ENCODE measurements at places on chromosomes 11 and 22.

GRCh38 chr22:40560551-40560950 is 76.0 kb downstream of the MRTFA start:
- DNase-seq = no peak

- DNase-seq = no peak
Observed at GRCh38 chr22:48893288-48894063, 934.2 kb downstream of the BRD1 start.

DNA sequence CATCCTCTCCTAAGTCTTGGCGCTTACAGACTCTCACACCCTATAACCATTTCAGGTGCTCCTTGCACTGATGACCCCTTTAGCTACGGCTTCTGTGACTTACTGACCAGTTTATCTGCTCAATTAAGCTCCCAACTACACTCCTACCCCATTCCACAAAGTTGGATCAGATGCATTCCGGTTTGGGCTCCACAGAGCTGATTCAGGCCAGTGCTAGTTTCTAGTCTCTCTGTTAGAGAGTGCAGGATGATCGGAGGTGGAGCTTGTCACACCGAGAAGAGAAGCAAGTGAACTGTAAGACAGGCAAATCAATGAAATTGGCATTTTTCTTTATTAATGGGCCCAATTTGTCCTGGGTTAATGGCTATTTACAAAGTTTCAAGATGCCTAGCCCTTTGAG is 436.8 kb upstream of the CADM1 start:
- DNase-seq = no peak

DNA sequence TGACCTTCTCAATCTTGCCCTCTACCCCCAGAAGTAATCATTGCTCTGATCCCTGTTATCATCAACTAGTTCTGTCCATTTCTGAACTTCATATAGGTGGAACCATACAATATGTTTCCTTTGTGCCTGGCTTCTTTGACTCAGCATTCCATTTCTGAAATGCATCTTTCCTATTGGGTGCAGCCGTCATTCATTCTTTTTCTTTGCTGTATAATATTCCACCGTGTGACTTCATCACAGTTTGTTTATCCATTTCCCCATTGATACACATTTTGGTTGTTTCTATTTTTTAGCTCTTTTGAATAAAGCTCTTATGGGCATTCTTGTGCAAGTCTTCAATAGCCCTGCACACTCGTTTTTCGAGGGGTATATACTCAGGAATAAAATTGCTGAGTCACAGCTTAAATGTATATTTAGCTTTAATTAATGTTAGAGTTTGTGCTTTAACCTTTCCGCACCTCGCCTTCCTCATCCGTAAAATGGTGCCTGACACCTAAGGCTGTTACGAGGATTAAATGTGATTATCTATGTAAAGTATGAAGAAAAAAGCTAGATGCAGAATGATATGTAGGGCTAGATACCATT is 491.6 kb downstream of the MIAT start:
- DNase-seq = no peak

- no peak for DNase-seq
Observed at GRCh38 chr22:47627556-47628253, 865.3 kb downstream of the TBC1D22A start.

GRCh38 chr11:17463546-17464174 is 13.0 kb downstream of the ABCC8 start:
- no peak for DNase-seq

DNA sequence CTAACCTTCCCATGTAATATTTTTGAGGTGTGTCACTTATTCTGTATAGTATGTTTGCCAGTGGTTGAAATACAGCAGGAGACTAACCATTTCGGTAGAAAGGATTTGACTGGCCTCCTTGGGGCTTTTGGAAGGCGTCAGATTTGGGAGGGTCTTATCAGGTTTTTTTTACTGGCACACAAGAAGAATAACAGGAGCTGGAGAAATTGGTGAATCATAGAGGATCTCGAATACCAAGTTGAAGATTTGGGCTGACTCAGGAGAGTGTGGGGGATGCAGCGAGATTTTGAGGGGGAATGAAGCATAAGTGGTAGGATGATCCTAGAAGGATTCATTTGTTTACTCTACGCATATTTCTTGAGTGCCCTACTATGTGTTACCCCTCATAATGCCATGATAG is 200.5 kb downstream of the DDX10 start:
- DNase-seq = no peak

GRCh38 chr22:17199003-17199731 is 20.1 kb downstream of the ADA2 start:
- no peak for DNase-seq

DNA sequence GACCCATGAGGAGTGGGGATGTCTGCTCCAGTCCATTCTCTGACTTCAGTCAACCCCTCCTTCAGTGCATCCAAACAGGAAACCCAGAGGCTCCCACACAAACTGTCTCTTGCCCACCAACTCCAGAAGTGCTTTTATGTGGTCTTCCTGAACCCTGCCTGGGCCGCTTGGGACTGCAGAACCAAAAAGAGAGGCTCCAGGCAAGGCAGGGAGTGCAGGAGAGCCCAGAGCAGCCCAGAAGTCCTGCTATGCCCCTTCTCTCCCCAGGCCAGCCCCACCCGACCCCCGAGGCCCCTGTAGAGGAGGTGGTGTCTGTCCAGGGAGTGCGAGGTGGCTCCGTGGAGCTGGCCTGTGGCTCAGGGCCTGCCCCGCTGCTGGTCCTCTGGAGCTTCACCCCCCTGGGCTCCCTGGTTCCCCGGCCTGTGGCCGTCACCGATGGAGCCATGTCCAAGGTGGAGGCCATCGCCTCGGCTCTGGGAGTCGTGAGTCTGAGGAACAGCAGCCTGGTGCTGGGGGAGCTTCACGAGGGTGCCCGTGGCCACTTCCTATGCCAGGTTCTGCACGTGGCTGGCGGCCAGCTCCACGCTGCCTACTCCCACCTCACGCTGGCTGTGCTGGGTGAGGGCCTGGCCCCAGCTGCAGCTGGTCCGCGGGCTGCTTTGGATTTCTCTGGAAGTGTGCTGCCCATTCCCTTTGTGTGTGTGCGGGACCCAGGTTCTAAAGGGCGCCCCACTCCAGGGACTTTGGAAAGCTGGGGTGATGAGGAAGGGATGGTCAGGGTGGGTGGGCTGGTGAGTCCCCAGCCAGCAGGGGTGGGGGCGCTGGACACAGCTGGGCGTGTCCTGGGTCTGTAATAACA is 1.8 kb downstream of the VSIG10L2 start:
- no peak for DNase-seq

- DNase-seq = no peak
Observed at GRCh38 chr11:132226522-132226921, 856.1 kb downstream of the NTM start.

- no peak for DNase-seq
Observed at GRCh38 chr22:23696326-23696851, 5.6 kb downstream of the RGL4 start.

DNA sequence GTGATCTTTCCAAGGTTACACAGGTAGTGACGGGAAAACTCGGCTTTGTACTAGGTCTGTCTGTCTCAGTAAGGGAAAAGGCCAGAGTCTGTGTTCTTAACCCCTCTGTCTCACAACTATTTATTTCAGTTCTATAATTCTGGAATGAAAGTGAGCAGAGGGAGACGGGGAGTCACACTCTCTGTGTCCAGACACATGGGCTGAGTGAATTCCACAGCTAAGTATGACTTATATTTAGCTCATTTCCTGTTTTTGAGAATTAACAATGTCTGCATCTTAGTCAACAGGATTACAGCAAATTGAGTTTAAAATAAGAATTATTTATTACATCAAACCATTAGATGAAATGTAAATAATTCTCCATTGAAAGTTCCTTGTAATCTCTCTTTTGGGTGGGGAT is 62.5 kb upstream of the OR4B1 start:
- no peak for DNase-seq

GRCh38 chr11:133519560-133519959 is 12.7 kb downstream of the OPCML start:
- DNase-seq = no peak

- no peak for DNase-seq
Observed at GRCh38 chr11:95360377-95361075, 129.5 kb upstream of the SESN3 start.

- no peak for DNase-seq
Observed at GRCh38 chr11:42337786-42338455, 878.5 kb upstream of the LRRC4C start.

- no peak for DNase-seq
Observed at GRCh38 chr11:38990841-38991240, 2392.8 kb upstream of the RAG2 start.

GRCh38 chr11:76263657-76264056 is 57.4 kb upstream of the WNT11 start:
- no peak for DNase-seq

DNA sequence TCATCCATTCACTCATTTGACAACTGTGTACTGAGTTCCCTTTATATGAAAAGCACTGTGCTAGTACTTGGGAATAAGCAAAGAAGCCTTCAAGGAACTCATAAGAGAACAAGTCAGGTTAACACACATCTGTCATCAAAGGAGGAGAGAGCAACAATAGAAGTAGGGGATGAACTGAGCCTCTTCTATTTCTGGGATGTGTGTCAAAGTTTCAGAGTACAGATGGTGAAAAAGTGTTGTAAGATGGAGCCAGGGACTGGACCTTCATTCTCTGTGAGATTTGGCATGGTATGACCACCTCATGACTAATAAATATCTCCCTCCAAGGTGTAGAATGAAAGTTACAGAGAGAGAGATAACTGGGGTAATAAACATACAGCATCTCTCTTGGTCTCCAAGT is 349.8 kb upstream of the PLET1 start:
- no peak for DNase-seq

DNA sequence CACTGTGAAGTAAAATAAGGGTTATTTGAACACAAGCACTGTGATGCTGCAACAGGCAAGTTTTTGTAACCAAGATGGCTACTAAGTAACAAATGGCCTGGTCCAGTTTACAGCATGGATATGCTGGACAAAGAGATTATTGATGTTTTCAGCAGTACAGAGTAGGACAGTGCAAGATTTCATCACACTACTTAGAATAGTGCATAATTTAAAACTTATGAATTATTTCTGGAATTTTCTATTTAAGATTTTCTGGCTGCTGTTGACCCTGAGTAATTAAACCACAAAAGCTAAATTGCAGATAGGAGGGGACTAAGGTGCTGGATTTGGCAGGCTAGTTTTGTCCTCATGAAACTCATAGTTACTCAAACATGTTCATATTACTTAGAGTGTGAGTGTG is 33.1 kb downstream of the CEP295 start:
- no peak for DNase-seq

- no peak for DNase-seq
Observed at GRCh38 chr11:94932503-94932902, 40.9 kb downstream of the CWC15 start.

DNA sequence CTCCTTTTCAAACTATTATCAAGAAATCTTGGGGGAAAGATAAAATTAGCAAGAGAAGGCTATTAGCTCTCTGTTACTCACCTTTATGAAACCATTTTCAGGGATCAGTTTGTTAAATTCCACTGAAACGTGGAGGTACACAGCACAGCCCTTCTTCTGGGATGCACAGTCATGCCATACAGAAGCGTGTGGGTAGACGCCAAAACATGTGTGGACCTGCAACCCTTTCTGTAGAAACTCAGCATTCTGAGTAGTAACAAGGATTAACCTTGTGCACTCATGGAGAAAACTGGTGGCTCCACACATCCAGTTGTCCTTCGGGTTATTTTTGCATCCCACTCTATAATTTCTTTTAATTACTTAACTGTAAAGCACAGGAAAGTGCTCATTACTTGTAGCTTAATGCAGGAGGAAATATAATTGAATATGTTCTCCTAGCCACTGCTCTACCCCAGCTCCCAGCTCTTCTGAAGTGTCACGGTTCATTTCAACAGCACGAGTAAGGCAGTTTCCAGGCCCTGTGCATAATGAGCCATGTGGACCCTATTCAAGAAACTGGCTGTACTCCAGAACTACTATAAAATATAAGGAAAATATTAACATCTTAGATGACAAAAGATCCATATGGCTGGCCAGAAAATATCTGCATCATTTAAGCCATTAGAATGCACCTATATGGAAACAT is 26.1 kb downstream of the BDNF start:
- no peak for DNase-seq

- DNase-seq = no peak
Observed at GRCh38 chr11:102172127-102172848, 62.0 kb downstream of the YAP1 start.

DNA sequence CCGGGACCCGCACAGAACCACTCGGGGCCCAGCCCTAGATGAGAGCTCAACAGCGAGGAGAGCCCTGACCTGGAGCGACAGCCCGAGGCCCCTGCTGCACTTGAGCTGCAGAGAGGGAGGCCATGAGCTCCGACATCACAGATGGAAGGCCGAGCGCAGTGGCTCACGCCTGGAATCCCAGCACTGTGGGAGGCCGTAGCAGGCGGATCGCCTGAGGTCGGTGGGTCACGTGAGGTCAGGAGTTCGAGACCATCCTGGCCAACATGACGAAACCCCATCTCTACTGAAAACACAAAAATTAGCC is 13.8 kb upstream of the BRSK2 start:
- no peak for DNase-seq

- DNase-seq = no peak
Observed at GRCh38 chr22:25645266-25645665, 80.8 kb downstream of the GRK3 start.

DNA sequence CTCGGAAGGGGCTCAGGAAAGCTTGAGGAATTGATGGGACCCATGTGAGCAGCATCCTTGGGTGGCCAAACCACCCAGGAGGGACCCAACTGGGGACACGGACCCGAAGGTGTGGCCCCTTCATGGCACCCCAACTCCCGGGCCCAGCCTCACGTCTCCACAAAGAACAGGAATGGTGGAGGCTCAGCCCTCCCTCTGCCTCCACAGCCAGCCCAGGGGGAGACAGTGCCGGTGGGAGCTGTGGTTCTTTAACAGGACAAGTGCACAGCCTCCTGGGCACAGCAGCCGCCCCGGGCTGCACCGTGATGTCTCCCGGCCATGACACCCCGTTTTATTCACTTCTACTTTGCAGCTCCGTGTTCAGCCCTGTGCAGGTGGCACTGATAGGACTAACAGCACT is 587.2 kb downstream of the BRD1 start:
- no peak for DNase-seq

GRCh38 chr11:59261150-59261549 is 48.4 kb upstream of the MPEG1 start:
- DNase-seq = no peak

DNA sequence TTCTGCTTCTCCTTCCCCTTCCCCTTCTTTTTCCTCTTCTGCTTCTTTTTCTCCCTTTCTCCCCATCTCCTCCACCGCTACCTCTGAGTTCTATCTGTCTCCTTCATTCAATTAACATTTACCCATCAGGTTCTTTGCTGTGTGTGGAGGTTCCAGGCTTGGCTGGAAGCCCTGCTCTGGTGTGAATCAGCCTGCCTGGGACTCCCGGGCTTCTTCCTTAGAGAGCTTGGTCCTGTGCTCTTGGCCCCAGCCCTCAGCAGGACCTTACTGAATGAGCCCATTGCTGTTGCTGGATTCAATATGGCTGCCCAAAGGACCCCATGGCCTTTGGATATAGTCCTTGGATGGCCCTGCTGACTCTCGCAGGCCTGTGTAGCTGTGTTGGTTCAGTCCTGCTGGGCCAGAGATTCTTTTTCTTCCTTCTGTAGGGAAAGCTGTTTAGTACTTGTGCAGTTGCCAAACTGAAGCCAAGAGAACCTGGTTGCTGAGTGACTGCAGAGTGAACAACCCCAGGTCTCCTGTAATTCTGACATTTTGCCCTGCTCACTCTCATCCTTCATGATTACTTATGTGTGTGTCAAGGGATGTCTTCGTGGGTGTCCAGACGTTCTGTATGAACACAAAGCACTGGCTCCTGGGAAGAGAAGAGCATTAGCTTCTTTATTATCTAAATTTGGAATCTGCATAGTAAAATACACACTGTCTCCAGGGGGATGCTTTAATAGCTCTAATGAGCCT is 81.0 kb upstream of the ZBED5 start:
- no peak for DNase-seq

Measured in cortex of kidney (tissue), 1 donor.